ENCODE measurements at places on chromosomes 2 and 18.

DNA sequence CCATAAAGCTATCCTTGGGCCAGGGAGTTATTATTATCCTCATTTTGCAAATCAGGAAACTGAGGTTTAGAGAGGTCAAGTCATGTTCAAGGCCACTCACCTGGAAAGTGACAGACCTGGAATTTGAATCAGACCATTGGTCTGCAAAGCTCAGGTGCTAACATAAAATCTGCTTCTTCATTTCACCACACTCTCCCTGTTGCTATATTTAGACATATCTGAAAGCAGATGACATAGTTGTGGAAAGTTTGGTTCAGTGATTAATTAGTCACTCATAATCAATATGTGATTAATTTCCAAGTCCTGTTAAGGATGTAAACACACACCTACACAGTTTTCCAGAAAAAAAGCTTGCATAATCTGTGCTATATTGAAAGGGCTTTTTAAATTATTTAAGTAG, 57.4 kb downstream of the LINC00305 start:
- DNase-seq, result no peak

DNA sequence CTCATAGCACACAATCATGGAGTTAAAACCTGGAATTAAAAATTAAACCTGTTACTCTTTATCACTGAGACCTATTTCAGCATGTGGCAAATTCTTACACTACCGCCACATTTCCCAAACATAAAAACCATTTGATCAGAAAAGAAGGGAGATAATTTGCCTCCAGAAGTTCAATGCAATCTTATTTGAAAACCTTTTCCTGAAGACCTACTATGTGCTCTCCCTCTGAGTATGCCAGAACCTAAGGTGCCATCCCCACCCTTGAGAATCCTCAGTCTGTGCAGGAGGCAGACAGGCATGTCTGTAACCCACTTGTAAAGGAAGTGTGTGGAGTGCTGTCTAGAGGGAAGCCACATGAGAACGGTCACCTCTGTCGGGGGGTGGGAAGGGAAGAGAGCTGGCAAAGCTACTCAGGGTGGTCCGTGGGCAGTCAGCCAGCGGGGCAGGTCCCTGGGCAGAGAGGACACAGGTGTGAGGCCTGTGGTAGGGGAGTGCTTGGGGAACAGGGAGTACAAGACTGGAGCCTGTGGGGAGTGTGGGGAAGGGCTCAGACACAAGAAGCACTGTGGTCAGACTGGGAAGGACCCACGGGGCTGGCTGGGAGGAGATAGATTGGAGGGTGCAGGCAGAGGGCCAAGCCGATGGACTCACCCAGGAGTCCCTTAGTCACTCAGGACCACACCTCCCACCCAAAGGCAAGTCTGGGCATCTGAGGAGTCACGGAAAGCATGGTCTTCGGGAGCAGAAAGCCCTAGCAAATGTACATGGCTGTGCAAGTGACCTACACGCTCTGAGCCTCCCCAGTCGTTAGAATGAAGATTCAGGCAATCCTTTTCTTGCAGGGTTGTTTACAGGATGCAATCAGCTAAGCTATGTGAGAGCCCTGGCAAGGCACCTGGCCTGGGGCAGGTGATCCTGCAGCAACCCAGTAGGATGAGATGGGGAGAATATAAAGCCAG, 22.8 kb downstream of the CRACDL start:
- peak; percentile 53 for DNase-seq

DNA sequence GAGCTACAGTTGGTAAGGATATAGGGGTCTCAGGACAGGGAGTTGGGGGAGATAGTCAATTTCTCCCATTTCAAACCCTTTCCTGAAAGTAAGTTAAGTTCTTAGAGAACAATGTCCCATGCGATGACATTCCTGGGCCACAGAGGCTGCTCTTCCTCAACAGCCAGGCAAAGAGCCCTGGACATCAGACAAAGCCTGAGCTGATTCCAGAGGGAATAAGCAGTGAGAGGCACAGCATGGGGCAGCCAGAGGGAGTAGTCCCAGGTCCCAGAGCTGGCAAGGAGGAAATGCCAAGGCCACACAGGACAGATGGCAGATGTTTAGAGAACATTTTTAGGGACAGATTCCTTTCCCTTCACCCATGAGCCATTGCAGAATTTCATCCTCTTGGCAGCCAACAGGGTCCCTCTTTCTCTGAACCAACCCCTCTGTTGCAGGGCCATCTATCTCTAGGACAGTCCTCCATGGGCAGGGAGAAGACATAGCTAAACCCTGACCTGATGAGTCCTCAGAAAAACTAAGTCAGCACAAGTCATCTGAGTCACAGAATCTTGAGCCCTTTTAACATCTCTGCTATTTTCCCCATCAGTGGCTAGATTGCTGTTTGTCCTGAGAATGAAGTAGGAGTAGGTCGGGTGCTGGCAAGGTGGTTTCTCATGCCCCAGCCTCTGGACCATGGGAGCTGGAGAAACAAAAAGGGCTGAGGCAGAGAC, 81.6 kb upstream of the STPG4 start:
- no peak for DNase-seq

- DNase-seq, result peak; percentile 28
These were observed 66.9 kb upstream of the TRIB2 start for GRCh38 chr2:12649602-12650400.

DNA sequence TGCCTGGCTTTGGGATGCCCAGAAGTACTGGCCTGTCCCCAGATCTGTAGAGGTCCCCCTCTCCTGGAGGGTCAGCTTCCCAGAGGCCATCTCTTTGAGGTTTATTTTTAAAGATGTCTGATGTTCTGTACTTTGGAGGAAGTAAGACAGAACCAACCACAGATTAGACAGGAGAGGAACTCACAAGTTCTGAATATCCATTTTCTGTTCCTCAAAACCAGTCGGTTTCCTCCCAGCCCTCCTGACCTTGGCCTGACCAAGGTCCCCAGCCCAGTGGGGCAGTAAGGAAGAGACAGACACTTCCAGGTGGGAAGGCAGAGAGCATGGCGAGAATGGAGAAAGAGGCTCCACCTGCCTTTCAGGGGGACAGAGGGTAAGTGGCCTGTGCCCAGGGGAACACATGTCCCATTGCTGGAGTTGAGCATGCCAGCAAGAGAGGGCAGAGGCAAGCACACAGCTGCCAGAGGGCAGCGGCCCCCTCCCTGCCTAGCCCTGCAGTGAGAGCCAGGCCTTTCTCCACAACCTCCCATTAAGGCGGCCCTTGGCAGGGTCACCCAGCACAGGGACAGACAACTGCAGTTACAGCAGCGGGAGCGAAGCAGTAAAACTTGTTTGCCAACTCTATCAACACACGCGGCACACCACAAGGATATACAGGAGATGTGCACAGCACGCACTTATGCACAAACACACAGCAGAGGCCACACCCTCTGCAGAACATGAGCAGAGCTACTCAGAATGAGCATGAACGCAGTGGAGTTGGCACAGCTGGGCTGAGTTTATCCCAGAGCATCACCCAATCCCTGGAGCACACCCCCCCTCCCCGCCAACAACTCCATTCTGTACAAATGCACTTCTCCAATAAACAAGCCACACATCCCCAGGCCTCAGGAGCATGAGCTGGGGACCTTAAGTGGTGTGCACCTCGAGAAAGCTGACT, 18.5 kb upstream of the SEMA4C start:
- DNase-seq, result peak; percentile 49

- no peak for DNase-seq
These were observed 37.7 kb downstream of the CD302 start for GRCh38 chr2:159760326-159760725.

DNA sequence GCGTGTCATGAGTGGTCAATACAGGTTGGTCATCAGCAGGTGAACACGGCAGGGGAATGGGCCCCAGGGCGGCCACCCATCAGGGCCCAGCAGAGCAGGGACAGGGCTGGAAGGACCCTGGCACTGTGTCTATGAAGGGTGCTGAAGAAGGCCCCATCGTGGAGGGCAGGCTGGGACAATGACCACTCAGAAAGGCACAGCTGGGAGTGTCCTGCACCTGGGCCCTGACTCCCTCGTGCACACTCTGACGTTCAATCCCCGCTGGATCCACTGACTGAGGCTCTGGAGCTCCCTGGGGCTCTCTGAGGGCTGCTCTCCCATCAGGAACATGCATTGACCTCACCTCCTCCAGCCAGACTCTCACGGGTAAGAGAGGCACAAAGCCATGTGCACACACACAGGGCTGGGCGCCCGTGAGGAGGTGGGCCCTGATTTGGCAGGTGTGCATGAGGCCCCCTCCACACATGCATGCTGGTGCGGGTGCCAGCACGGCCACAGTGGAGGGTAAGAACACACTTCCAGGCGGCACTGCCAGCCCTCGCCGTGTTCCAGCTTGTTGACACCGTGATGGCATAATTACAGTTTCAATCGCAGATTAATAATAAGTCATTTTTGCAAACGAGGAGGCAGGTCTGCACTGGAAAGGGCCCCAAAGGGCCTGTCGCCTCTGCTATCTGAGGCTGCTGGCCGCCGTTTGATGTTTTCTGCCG, 58.5 kb downstream of the SMAD7 start:
- no peak for DNase-seq

- DNase-seq, result no peak
These were observed 92.2 kb downstream of the C1QL2 start for GRCh38 chr2:119066272-119066804.

DNA sequence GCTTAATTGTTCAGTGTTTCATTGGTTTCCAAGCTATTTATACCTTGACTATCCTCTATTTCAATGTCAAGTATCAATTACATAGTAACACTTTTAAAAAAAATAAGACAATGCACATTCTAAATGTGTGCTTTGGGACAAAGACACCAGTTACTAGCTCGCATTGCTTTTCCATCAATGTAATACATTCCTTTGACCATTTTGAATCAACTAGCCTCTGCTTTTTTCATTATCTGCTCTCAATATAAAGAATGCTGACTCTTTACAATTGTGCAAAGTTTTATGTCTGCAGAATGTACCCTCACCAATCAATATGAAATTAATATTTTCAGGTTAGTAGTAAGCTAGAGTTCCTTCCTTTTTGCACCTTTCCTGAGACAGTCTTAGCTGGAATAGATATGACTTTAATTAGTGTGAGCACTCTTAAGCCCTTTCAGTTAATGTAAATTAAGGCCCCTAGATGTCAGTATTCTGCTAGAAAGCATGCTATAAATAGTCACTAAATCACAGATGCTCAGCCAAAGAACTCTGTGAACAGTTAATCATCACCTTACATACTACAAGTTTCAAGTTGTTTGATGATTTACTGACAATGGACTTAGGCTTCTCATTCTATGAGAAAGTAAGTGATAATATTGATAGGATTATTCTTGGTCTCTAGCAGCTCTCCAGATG, 413.6 kb downstream of the PTH2R start:
- DNase-seq, result no peak

DNA sequence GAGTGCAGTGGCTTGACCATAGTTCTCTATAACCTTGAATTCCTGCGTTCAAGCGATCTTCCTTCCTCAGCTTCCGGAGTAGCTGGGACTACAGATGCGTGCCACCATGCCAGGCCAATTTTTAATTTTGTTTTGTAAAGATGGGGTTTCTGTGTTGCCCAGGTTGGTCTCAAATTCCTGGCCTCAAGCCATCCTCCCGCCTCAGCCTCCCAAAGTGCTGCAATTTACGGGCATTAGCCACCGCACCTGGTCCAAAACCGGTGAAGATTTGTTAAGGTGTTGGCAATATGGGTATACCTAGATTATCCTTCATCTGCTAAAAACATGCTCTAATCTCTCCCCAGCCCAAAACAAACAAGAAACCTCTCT, 1.3 kb upstream of the EIF2AK3 start:
- DNase-seq, result no peak

DNA sequence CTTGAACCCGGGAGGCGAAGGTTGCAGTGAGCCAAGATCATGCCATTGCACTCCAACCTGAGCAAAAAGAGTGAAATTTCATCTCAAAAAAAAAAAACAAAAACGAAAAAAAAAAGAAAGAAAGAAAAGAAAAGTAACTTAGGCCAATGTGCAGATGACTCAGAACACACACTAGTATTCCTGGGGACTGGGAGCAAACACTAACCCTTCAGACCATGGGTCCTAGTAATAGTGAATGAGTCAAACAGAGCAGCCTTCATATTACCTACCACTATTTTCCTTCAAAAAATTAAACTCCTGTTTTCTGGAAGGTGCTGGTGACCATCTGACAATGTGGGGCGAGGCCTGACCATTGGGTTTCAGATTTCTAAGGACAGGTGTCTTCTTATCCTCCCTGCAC, 253.4 kb downstream of the PIEZO2 start:
- DNase-seq, result no peak

DNA sequence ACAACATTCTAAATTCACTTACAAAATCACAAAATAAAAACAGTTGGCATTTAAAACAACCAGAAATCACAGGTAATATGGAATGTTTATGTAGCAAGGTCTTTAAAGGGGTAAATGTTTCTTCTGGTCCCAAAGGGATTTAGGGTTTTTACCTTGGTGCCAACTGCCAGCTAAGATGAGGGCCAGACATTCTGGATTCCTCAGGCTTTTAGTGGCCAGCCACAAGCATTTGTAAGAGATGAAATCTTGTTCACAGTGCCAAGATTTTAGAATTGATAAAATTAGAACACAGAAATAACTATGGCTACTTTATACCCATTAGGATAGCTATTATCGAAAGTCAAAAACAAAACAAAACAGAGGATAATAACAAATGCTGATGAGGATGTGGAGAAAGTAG, 60.4 kb upstream of the CDKL4 start:
- DNase-seq, result no peak

DNA sequence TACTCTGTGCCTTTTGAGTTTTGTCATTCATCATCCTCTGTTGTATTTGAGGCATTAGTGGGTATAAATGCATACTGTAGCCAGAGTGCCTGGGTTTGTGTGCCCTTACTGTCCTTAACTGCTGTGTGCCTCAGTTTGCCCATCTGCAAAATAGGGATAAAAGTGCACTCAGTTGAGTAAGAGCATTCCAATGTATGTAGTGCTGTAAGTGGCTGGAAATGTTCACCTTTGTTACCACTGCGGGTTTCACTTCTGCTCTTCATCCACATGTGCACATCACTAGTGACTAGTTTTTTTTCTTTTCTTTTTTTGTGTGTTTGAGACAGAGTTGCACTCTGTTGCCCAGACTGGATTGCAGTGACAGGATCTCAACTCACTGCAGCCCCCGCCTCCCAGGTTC, 39.9 kb downstream of the PLEKHB2 start:
- DNase-seq, result no peak

- peak; percentile 21 for DNase-seq
These were observed 1.5 kb downstream of the ERBB4 start for GRCh38 chr2:212536817-212537725.

DNA sequence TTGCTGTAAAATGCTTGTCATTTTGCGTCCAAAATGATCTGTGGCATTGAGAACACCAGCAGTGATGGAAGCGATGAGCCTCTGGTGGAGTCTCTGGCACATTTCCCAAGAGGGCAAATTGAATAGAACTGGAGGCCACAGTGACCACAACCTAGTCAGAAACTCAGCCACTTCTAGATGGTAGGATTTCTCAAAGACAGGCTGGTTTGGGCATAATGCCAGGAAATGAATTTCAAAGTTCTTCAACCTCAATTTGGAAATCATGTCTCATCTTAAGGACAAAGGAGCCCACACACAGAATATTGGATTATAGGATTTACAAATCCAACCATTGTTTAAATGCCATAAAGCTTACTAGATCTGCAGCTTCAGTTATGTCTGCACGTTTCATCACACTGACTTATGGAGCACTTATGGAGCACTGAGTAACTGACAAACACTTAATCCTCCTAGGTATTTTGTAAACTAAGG, 132.1 kb downstream of the COL6A3 start:
- DNase-seq, result no peak

GRCh38 chr2:54416166-54416813, 39.8 kb upstream of the SPTBN1 start:
- DNase-seq, result no peak

- DNase-seq, result no peak
These were observed 134.0 kb downstream of the C2orf74 start for GRCh38 chr2:61295981-61296380.

- DNase-seq, result no peak
These were observed 209.6 kb downstream of the PARD3B start for GRCh38 chr2:204754898-204755297.

Data from NCI-H2029 treated with DMSO at 0.1 percent for 48 hours (cell line).